Stimulated activated CD8-positive, alpha-beta memory T cell treated with anti-CD3 and anti-CD28 coated beads, Interleukin-7, amount 100 ng/mL, for 4 hours (primary cell): ENCODE measurements at places on chromosomes 2 and 18.

DNA sequence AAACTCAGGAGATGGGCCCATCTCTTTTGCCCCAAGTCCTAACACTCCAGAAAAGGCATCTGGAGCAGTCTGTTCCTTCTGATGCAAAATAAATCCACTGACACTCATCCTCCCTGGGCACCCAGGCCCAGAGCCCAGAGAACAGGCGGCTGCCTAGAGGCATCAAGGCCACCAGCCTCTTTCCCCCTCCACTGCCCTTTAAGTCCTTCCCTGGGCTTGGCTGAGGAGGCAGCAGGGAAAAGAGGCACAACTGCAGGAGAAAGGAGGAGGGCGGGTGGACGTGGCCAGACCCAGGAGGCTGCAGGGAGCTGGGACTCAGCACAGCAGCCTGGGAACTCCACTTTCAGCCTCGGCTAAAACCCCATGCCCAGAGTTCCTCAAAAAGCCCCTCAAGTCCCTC, 99.7 kb upstream of the ID2 start:
- DNase-seq = no peak

DNA sequence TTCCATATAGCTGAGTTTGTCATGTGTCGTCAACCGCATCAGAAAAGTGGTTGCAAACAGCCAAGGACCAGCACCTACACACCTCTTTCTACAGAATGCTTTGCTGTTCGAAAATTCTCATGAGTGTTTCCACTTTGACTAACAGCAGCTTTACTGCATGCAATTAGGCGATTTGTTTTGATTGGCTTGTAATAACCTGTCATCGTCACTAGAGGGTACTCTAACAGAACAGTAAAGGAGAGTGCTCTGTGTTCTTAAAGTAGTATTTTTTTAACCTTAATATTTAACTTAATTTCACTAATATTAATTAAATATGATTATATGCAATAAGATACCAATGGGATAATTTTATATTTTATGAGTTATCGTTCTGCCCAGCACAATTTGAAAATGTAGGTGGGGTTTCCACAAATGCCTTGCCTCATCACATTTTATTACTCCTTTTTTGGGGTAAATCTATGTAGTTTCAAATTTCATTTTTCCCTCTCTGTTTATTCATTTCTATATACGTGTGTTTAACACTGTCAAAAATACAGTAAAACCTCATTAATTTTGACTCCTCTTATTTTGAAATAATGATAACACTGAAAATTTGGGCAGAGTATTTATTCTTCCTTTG, 502.2 kb downstream of the NRXN1 start:
- no peak for DNase-seq

DNA sequence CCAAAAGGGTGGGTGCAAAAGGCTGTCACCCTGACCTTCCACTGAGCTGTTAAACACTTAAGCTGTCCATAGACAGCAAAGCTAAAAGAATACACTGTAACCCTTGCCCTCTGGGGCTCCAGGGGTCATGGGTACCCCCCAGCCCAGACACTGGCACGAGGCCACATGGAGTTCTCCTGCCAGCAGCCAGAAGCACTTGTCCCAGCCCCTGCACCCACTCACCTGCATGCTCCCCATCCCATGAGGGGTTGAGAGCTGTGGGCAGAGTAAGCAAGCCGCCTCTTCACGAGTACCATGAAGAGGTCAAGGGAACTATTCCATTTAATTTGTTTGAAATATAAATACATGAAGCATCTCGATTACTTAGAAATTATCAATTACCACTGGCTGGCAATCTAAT, 867.1 kb upstream of the ZEB2 start:
- no peak for DNase-seq

DNA sequence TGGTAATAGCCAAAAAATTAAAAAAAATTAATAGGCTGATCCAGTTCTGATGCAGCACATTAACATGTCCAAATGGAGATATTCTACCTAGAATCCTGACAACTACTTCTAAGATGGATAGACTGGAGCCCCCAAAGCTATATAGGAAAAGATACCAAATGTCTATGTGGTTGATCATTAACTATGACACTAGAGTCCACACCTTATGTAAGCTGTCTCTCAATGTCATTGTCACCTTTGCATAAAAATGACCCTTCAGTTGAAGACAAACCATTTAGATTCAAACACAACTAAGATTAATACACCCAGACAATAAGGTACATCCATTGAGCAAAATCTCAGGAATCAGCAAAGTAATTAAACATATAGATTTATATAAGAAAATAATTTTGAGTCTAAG, 14.6 kb downstream of the ZNF396 start:
- no peak for DNase-seq

DNA sequence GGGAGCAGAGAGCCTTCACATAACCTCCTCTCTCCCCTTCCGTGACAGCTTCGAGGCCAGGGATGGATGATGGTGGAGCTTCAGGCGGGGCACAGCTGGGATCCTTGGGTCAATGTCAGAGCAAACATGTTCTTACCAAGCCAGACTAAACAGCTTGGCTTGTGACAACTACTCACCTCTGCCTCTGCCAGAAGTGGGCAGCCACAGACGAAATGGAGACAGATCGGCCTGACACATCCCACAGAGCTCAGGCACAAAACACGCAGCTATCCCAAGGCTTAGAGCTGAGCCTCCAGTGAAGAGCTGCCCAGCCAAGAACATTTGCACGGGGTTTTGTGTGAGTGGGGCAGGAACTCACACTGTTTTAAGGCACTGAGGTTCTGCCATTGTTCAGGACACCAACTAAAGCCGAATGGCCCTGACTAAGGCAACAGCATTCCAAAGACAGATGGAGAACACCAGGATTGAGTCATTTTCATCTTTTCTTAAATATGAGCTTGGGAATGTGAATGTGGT, 12.8 kb downstream of the PXDN start:
- DNase-seq = no peak

- no peak for DNase-seq
Measured at GRCh38 chr2:205556841-205557539, 125.3 kb upstream of the NRP2 start.

- DNase-seq = no peak
Measured at GRCh38 chr2:224650815-224651439, 65.2 kb downstream of the CCDC195 start.

GRCh38 chr2:201465524-201465971, 14.0 kb downstream of the STRADB start:
- DNase-seq = no peak
